Skin of body (tissue), 3 donors: ENCODE measurements at places on chromosomes 3 and 15. TPM values are rescaled to one million over a fixed set of nuclear protein-coding genes. Genes with fewer than 3 reads are reported as not detected.

CLK3 gene
- total RNA-seq = 41.1 TPM

DNA sequence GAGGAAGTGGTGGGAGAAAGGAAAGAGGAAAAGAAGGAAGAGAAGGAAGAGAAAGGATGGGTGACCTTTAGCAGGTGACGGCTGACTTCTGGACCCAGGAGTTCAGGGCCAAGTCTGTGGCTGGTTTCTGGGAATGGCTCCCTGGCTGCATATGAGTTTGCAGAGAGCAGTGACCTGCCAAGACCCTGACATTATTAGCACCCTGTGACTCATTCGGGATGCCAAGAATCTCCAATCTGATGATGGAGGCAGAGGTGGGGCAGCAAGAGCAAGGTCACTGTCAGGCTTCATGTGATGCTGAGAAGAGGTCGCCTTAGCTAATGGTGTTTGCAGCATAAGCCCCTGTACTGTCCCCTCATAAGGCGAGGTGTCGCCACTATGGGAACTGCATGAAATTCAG lies 42.6 kb downstream of the MYZAP start:
- no peak for DNase-seq

- no peak for DNase-seq
Measured at GRCh38 chr15:53447053-53447574, 312.3 kb downstream of the WDR72 start.

GRCh38 chr15:46413799-46414198 lies 779.0 kb downstream of the SQOR start:
- DNase-seq = no peak

ESYT3 gene
- total RNA-seq = 7.9 TPM

DNA sequence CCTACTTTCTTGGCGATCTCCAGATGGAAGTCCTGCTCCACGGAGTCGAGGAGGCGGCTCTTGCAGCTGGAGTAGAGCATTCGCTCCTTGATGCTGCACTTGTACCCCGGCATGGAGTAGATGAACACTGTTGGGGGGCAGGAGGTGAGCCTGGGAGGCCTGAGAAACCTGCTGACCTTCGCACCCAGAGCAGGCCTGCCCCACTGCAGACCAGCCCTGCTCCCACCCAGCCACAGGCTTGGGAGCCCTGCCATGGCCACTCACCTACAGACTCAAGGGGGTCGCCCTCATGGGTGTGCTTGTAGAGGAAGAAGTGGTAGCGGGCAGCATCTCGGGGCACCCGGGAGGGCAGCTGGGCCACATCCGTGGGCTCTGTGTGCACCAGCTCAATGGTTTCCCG lies 4.2 kb upstream of the TLR9 start:
- DNase-seq = no peak

PARL gene
- 30.9 TPM for total RNA-seq

- no peak for DNase-seq
Measured at GRCh38 chr3:190024912-190025311, 95.8 kb downstream of the P3H2 start.

CHRFAM7A gene
- 1.4 TPM for total RNA-seq

OXTR gene
- 0.59 TPM for total RNA-seq

DNA sequence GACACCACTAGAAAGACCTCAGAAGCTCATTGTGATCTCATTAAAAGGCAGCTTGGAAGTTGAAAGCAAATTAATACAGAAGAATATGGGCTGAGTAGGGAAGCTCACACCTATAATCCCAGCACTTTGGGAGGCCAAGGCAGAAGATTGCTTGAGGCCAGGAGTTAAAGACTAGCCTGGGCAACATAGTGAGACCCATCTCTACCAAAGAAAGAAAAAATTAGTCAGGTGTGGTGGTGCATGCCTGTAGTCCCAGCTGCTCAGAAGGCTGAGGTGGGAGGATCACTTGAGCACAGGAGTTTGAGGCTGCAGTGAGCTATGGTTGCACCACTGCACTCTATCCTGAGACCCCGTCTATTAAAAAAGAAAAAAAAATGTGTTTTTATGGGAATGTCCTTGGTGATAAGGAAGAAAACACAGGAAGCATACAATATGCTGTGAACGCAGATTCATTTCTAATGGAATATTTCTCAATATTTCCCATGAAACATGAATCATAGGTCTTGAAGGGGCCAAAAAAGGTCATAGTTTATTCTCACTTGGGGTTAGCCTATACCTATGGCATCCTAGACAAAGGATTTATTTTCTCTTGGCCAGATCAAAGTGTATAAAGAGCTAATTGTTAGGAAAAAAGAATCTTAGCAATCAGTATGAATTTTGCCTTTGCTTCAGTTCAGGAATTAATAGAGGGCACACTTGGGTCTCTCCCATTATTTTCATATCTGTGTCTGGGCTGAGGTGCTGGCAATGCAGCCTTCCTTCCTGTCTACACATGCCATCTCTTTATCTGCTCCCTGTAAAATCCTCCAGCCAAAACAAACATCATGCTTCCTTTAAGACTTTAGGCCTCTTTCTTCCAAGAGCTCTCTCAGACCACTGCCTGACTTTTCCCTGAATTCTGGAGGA lies 98.2 kb downstream of the FNDC3B start:
- no peak for DNase-seq

DNA sequence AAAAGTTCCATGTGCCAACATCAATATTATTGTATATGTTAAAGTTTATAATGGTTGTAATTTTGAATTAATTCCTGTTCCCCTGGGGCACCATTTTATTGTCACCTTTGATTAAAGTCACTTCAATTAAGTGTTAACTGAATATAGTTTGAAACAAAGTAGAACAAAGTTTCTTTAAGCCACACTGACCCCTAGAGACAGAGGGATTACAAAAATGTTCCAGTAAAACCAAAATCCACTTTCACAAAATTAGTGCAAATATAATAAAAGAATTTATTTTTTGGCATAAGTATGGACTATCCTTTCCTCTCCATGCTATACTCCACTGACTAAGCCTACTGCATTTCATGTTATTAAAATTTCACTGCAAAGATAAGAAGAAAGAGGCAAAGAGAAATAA lies 123.9 kb downstream of the ZMAT3 start:
- DNase-seq = no peak

CACNA2D3 gene
- 1.2 TPM for total RNA-seq

DNA sequence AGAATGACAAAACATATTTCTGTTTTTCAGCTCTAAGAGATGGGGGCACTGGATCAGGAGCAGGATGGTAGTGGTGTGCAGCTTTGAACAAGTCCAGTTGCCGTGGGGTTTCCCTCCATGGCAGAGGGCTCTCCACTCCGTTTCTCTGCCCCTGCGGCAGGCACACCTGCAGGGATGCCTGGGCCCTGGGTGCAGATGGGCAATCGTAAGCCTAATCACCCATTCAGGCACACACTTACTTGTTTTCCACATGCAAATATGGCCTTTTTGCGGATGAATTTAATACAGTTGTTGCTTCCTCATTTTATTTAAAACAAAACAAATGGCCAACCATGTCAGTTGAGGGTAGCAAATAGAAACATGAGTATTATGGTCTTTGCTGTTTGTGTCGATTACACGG lies 85.1 kb downstream of the LPP start:
- no peak for DNase-seq

- no peak for DNase-seq
Measured at GRCh38 chr3:157087780-157088600, 72.0 kb downstream of the CCNL1 start.

C15orf39 gene
- total RNA-seq = 5.9 TPM

DNA sequence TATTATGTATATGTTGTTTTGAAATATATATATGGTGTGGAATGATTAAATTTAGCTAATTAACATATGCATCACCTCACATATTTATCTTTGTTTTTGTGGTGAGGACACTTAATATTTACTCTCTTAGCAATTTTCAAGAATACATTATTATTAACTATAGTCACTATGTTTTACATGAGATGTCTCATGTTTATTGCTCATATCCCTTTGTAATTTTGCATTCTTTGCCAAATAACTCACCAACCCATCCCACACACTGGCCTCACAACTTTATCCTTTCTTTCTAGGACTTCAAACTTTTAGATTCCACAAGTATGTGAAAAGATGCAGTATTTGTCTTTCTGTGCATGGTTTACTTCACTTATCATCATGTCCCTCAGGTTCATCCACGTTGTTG lies 950.2 kb upstream of the CADM2 start:
- no peak for DNase-seq

ZNF660 gene
- 4.1 TPM for total RNA-seq
